M059J (cell line): ENCODE measurements at places on chromosomes 2 and 18. TPM values are rescaled to one million over a fixed set of nuclear protein-coding genes. Genes with fewer than 3 reads are reported as not detected.

DNA sequence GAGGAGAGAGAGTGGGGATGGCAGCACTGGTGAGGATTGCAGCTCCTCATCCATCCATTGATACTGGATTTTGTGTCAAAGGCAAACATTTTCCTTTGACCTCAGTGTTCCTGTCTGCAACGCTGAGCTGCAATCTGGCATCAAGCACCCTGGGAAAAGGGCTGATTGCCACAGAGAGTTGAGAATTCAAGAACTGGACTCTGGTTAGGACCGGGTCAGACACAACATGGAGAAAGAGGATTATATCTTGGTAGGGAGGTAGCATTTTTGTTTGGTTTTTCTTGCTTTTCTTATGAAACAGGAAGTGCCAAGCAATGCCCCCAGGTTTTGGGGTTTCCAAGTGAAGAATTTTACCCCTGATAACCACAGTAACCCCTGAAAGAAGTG is 81.9 kb upstream of the PKDCC start:
- peak; percentile 71 for DNase-seq

DNA sequence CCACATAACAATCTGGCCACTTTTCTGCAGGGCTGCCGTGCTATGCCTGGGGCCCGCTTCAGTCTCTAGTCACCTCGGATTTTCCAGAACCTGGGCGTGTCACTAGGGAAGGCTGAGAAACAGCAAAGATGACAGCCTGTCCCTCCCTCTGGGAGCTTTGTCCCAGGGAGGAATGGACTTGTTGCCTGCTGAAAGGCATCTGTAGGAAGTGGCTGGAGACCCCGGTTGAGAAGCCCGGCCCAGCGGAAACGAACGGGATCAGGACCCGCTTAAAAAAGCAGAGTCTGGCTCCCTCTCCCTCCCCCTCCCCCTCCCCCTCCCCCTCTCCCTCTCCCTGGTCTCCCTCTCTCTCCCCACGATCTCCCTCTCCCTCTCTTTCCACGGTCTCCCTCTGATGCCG is 149.5 kb upstream of the ZNF516 start:
- DNase-seq: no peak

DNA sequence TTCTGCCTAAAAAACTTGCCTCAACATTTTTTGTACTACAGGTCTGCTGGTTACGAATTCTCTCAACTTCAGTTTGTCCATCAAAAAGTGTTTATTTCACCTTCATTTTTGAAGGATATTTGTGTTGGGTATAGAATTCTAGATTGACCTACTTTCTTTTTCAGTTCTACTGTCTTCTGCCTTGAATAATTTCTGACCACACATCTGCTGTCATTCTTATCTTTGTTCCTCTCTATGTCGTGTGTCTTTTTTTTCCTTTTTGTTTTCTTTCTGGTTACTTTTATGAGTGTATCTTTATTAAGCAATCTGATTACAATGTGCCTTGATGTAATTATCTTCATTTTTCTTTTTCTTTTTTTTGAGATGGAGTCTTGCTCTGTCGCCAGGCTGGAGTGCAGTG is 25.3 kb downstream of the ADCY3 start:
- no peak for DNase-seq

- DNase-seq: no peak
Measured at GRCh38 chr18:76980663-76981395, 151.8 kb downstream of the MBP start.

DNA sequence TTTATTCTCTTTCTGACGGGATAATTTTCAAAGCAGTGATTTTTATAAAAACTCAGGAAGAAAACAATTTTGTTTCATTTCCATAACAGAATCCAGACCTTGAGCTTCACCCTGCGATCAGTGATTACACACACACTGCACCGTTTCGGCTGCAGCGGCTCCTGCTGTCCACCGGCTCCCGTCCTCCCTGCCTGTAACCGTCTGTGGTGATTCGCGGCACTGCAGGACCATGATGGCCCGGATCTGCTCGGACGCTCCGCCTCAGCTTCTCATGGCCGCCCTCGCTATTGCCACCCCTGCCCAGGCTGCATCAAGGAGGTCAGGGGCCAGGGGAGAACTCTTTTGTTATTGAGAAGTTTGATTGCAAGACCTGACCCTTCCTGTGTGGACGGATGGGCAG is 246.1 kb downstream of the TWIST2 start:
- no peak for DNase-seq

The COL5A2 gene
- 131 and 221 TPM in 2 replicates for total RNA-seq

The PSD4 gene
- total RNA-seq: 6.4 and 14.7 TPM in 2 replicates

The FAM161A gene
- total RNA-seq: 1.7 and 2.0 TPM in 2 replicates

The CDK15 gene
- 7.0 and 17.6 TPM in 2 replicates for total RNA-seq

The ZC3H8 gene
- total RNA-seq: 1.6 and 5.2 TPM in 2 replicates

The DPYSL5 gene
- not detected in 2 replicates for total RNA-seq

The CTDSP1 gene
- 31.6 and 37.8 TPM in 2 replicates for total RNA-seq

The ZNF24 gene
- 34.7 and 41.0 TPM in 2 replicates for total RNA-seq
